ENCODE measurements at places on chromosomes 11 and 22.

DNA sequence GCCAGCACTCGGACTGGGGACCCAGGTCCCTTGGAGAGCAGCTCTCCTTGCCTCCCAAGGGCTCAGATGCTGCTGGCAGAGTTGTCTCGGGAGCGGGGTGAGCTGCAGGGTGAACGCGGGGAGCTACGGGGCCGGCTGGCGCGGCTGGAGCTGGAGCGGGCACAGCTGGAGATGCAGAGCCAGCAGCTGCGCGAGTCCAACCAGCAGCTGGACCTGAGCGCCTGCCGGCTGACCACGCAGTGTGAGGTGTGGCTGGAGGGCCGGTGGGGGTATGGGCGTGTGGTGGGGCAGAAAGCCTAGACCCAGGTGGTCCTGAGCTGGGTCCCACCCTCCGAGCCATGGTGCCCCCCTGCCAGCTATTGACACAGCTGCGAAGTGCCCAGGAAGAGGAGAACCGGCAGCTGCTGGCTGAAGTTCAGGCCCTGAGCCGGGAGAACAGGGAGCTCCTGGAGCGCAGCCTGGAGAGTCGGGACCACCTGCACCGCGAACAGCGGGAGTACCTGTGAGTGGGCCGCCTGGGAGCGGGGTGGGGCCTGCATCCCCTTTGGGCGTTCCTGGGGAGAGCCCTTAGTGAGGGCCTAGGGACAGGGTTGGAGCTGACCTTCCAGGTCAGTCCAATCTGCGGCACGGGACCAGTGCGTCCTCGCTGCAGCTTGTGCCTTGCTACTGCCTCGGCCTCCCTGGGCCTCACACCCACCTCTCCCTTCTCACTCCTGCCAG is 5.8 kb upstream of the RPS6KA4 start:
- DNase-seq: no peak

GRCh38 chr22:20530368-20531153 is 23.2 kb downstream of the MED15 start:
- no peak for DNase-seq

GRCh38 chr11:134819041-134819440 is 407.0 kb upstream of the B3GAT1 start:
- no peak for DNase-seq

DNA sequence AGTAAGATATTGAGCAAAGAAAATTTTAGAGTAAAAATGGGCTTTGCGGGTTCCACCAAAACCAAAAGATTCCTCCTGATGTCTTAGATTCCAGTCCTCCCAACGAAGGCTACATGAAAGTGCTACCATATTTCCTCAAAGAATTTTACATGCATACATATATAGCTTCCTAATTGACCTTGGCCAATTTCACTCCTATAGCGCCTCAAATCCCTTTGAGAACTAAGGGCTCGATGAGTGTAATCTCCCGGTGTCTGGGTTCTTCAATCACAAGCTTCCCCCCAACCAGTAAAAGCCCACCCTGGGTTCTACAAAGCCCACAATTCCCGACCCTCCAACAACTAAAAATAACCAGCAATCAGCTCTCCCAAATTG is 1.2 kb downstream of the SIK3 start:
- DNase-seq: no peak

DNA sequence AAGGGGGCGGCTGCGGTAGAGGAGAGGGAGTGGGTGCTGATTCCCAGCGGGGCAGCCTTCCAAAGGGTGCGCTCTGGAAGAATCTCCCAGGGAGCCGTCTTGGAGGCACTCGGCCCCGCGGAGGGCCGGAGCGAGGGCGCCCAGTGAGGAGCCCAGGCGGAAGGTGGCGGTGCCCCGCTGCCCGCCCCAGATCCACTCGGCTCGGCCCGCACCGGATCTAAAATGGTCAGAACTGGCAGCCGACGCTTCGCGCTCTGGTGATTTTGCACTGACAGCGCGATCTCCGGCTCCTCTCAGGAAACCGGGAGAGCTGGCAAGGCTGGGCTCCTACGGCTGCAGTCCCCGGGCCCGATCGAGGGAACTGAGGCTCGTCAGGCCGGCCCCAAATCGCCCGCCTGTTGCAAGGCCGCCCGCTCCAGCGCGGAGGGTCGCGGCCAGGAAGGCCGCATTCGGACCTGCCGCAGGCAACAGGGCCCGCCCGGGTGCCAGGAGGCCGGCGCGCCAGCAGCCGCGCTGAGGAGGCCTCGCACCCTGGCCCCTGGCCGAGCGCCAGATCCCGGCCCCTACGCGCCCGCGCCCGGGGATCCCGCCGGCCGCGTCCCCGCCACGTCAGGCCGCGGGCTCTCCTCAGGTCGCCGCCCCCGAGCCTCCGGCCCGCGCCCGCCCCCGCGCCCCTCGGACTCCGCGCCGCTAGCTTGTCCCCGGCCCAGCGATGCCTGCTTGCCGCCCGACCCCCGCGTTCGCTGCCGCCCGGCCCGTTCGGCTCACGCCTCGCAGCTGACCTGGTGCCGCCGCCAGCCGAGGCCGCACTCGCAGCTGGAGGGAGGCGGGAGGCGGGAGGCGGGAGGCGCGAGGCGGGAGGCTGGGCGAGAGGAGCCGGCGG is at the start of gene KLHL22:
TSS of gene KLHL22 (minus strand) at position 818 of the 883 bp plus-strand sequence. CDS start 6,584 bp downstream, outside the sequence.
- DNase-seq: no peak

- no peak for DNase-seq
Observed at GRCh38 chr22:30675436-30675835, 7.8 kb upstream of the DUSP18 start.

DNA sequence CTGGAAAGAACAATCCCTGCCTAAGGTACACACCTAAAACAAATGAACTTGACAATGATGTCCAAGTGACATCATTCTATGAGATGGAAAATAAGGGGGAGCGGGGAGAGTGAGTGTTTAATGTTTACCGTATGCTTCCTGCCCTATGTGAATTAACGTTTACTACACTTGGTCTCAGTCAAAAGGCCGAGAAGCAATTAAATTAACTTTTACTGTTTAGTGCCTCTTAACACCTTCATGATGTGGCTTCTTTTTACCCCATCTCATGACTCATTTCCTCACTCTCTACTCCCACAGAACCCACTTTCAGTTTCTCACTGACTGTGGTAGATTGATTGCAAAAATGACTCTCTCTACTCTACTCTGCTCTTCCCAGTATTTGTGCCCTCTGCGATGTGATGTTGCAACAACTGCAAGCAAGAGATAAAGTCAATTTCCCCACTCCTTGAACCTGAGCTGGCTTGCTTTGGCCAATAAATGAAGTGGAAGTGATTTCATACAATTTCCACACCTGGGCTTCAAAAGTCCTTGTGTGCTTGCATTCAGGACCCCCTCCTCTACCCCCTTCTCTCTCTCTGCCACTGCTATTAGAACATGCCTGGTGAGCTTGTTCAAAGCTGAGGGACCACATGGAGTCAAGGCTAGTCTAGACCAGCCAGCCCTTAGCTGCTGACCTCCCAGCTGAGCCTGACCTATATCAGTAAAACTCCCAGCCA is 11.6 kb upstream of the ALKBH3 start:
- no peak for DNase-seq

- DNase-seq: no peak
Observed at GRCh38 chr11:33703788-33704187, 3.2 kb upstream of the C11orf91 start.

DNA sequence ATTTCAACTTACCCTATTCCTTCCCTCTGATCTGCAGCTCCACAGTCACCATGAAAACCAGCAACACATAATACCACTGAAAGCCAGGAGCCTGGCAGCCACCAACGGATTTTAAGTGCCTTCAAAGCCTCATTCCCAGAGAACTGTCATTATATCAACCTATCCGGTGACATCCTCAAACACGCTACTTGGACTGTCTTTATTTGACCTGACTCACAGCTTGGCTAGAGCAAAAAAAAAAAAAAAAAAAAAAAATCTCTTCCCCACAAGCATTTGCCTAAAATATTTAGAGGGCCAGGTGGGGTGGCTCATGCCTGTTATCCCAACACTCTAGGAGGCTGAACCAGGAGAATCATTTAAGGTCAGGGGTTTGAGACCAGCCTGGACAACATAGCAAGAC is 32.4 kb upstream of the ARHGAP32 start:
- no peak for DNase-seq

- DNase-seq: no peak
Observed at GRCh38 chr11:94728541-94728940, 39.6 kb upstream of the AMOTL1 start.

GRCh38 chr11:78199653-78200015 is 10.9 kb downstream of the USP35 start:
- no peak for DNase-seq

GRCh38 chr22:50721257-50721844 is 16.7 kb upstream of the ACR start:
- DNase-seq: no peak

GRCh38 chr11:118002541-118003423 is 16.6 kb downstream of the IL10RA start:
- DNase-seq: no peak

- DNase-seq: no peak
Observed at GRCh38 chr22:50102946-50103345, 13.1 kb downstream of the MOV10L1 start.

- no peak for DNase-seq
Observed at GRCh38 chr11:126231725-126232459, 20.3 kb downstream of the FAM118B start.

DNA sequence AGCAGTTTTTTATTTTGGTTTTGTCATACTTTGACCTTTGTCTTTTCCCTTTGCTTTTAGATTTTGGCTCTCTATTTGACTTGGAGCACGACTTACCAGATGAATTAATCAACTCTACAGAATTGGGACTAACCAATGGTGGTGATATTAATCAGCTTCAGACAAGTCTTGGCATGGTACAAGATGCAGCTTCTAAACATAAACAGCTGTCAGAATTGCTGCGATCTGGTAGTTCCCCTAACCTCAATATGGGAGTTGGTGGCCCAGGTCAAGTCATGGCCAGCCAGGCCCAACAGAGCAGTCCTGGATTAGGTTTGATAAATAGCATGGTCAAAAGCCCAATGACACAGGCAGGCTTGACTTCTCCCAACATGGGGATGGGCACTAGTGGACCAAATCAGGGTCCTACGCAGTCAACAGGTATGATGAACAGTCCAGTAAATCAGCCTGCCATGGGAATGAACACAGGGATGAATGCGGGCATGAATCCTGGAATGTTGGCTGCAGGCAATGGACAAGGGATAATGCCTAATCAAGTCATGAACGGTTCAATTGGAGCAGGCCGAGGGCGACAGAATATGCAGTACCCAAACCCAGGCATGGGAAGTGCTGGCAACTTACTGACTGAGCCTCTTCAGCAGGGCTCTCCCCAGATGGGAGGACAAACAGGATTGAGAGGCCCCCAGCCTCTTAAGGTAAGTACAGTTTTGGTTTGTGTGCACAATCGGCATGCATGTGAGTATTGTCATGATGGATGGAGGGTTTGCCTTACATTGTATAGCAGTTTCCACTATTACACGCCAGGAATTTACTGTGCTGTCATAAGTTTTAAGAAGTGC is 25.0 kb downstream of the EP300 start:
- DNase-seq: no peak

- no peak for DNase-seq
Observed at GRCh38 chr11:65555693-65556231, 2.4 kb downstream of the LTBP3 start.

- DNase-seq: no peak
Observed at GRCh38 chr22:23138584-23139435, 3.0 kb downstream of the RSPH14 start.

DNA sequence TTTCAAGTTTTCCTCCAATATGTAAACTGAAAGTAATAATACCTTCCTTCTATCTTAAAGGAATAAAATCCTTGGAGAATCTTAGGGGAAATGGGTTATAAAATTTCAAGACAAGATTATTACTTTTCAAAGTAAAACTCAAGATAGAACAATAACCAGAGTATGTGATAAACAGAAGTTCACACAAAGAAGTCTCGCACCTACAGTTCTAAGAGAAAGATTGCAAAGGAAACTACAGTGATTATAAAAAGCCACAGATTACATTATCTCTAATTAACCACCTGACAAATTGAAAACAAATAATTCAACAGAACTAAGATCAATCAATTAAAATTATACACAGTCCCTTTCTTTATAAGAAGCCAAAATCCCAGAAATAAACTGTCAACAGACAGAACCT is 34.0 kb downstream of the AMBRA1 start:
- no peak for DNase-seq

- no peak for DNase-seq
Observed at GRCh38 chr11:32081129-32081641, 9.7 kb upstream of the RCN1 start.

- no peak for DNase-seq
Observed at GRCh38 chr11:77039491-77040400, 5.5 kb downstream of the B3GNT6 start.

- DNase-seq: no peak
Observed at GRCh38 chr11:117481885-117482284, 154.2 kb downstream of the CEP164 start.

DNA sequence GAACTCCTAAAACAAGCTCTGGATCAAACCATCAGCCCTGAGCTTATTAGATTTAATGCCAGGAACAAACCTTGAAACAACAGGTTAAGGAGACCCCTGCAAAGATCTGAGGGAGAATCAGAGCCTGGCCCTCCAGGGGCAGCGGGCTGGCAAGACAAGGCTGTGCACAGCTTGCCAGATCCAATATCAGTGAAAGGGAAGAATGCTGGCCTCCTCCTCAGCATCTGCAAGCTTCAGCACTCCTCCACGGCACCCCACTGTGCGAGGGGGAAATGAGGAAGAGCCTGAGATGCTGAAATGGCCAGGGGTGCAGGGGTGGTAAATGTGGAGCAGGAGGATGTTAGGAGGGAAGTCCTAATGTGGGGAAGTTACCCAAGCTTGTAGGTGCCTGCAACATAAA is 167.0 kb downstream of the TENM4 start:
- DNase-seq: no peak

DNA sequence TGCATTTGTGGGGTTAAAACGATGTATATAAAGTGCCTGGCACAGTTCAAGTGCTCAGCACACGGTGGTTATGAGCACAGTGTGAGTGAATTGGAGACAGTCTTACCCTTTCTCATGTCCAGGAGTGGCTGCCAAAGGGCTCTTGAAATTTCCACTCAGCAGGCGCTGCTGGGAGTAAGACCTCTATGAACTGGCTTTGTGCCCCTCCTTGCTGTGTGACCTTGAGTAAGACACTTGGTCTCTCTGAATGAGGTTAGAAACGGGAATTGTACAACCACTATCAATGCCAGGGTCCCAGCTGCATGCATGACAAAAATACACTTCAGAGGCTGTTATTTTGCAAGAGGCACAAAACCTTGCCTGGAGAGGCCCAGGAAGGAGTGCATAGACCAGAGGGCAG is 86.6 kb downstream of the TSPAN18 start:
- no peak for DNase-seq

GRCh38 chr11:118623269-118623655 is 15.8 kb downstream of the PHLDB1 start:
- no peak for DNase-seq

DNA sequence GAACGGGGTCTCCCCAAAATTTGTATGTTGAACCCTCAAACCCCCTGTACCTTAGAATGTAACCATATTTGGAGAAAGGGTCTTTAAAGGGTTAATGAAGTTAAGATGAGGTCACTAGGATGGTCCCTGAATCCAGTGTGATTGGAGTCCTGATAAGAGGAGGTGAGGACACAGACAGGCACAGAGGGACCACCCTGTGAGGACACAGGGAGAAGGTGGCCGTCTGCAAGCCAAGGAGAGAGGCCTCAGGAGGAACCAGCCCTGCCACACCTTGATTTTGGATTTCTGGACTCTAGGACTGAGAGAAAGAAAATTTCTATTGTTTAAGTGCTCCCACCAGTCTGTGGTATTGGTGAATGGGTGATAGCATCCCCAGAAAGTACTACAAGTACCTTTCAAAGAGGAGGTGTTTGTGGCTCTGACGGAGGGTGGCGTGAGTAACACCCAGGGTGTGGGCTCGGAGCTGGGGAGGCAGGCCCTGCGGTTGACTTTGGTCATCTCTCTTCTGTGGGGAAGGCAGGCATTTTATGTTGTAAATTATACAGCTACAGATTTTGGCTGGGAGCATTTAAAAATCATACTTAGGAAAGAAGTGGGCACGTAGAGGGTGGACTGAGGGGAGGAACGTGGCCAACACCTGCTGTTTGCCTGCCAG is 13.8 kb downstream of the MRGPRF start:
- DNase-seq: no peak

Data from T-helper 17 cell (primary cell).